ENCODE measurements at places on chromosomes 6 and 20.

GRCh38 chr6:38266921-38267354 is 372.8 kb downstream of the BTBD9 start:
- DNase-seq = no peak

GRCh38 chr20:43514648-43514999 is 7.1 kb downstream of the L3MBTL1 start:
- peak; percentile 40 for DNase-seq

DNA sequence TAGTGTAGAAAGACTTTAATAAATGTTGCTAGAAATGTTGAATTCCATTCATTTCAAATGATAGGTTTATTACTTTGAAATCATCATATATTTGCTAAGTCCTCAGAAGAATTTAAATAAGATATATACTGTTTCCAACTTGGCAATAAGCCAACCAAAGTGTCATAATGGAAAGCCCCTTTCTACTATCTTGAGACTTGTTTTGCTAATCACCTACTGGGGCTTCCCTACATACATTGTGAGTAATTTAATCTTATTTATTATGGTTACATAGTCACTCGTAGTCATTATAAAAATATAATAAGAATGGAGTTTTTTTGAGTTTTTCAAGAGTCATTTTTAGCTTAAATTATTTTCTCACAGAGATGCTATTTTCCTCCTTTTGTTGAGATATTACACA is 20.7 kb downstream of the COL19A1 start:
- no peak for DNase-seq

DNA sequence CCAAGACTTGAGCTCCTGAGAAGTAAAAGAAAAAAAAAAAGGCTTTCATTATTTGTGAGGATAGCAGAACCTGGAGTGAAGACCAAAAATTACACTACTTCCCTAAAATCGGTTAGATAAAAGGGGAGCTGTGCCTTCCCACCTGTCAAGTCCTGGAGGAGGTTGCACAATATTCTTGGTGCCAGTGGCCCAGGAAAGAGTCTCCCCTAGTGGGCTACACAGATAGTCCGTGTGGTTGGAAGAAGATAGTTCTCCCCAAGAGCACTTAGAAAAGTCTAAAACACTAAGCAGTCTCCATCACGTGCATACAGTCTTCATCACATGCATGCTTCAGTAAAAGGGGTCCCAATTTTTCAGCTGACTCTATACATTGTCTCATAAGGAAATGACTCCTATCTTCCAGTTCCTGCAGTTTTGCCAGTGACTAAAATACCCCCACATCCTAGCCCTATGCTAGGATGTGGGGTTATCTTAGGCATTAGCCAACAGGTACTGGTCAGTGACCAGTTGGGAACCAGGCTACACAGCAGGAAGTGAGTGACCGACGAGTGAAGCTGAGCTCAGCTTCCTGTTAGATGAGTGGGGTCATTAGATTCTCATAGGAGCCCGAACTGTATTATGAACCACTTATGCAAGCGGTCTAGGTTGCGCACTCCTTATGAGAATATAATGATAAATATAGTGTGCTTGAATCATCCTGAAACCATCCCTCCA is 199.5 kb upstream of the FAM83B start:
- no peak for DNase-seq

DNA sequence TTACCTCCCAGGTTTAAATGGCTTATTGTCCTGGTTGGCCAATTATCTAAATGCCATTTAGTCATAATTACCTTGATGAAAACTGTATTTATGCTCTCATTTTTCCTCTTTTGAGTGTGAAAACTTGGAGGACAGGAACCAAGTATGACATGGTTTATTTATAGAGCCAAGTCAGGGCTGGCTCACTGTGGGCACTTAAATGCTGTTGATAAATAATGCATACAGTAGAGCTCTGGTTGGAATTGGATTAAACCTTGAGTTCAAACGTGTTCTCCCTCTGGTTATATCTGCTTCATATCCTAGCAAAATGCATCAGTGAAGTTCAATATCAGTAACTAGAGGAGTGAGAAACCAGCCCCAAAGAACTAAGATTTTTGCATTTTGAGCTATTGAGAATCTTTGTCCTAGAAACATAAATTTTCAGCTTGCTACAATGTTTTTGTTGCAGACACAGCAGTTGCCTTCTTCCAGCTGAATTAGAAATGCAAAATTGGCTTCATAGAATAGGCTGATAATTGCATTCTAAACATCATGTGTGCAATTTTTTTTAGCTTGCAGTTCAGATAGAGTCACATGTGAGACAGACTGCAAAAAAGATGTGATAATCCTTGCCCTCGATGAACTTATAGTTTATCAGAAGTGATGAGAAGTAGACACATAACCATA is 255.8 kb downstream of the BTBD3 start:
- DNase-seq = no peak

- peak; percentile 53 for DNase-seq
Measured at GRCh38 chr6:29748391-29749307, 25.4 kb downstream of the HLA-F start.

DNA sequence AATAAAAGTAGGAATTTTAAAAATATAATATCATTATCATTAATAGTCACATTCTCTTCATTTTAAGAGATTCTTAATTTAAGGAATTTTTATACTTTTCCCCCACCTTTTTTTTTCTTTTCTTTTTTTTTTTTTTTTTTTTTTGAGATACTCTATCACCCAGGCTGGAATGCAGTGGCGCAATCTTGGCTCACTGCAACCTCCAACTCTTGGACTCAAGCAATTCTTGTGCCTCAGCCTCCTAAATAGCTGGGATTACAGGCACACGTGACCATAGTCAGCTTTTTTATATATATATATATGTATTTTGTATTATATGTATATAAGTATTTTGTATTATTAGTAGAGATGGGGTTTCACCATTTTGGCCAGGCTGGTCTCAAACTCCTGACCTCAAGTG is 457.7 kb downstream of the CDKAL1 start:
- no peak for DNase-seq
